ENCODE measurements at places on chromosomes 1 and 21. TPM values are rescaled to one million over a fixed set of nuclear protein-coding genes. Genes with fewer than 3 reads are reported as not detected.

The KCNJ9 gene
- not detected for total RNA-seq

The OR2G6 gene
- total RNA-seq, result not detected

The LCE1C gene
- total RNA-seq, result not detected

The NRDC gene
- 118 TPM for total RNA-seq

The SPRR1A gene
- total RNA-seq, result not detected

The SPRR2D gene
- not detected for total RNA-seq

The ZNF648 gene
- total RNA-seq, result not detected

- no peak for DNase-seq
Measured at GRCh38 chr1:230901671-230902070, 33.4 kb upstream of the C1orf198 start.

DNA sequence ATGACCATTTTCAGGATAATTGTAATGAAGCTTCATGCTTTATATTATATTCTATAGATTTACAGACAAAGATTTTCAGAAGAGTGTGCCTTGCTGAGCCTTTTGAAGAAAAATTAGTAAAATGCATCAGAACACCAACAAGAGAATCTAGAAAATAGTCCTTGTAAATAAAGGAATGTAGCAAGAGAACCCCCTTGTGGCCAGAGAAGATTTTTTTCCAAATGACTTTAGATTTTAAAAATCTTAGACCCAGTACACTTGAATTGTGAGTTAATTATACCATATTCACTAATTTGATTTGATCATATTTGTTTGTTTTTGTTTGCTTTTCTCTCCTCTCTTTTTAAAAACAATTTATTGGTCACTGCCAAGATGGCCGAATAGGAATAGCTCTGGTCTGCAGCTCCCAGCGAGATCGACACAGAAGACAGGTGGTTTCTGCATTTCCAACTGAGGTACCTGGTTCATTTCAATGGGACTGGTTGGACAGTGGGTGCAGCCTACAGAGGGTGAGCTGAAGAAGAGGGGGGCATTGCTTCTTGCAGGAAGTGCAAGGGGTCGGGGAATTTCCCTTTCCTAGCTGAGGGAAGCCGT is 12.8 kb upstream of the IFI44L start:
- DNase-seq, result no peak

- DNase-seq, result no peak
Measured at GRCh38 chr1:231407547-231408396, 14.3 kb downstream of the EGLN1 start.

GRCh38 chr1:153608089-153608682 is 4.8 kb downstream of the S100A16 start:
- no peak for DNase-seq

- no peak for DNase-seq
Measured at GRCh38 chr1:24309762-24310485, 9.2 kb upstream of the GRHL3 start.

DNA sequence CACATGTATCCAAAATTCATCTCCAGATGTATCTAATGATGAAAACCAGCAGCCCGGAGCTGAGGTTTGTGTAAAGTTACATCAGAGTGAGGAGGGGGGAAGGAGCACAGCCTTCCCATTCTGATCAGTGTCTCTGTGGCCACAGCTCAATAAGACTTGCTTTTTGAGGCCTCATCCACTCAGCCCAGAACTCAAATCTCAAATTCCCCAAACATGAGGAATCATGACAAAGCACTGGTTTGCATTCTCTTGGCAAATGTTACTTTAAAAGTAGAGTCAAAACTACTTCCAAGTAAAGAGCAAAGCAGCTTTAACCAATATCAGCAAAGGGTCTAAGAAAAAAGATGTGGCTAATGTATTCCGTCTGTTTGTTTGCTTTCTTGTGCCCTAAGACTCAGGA is 30.9 kb downstream of the CCN1 start:
- DNase-seq, result no peak

DNA sequence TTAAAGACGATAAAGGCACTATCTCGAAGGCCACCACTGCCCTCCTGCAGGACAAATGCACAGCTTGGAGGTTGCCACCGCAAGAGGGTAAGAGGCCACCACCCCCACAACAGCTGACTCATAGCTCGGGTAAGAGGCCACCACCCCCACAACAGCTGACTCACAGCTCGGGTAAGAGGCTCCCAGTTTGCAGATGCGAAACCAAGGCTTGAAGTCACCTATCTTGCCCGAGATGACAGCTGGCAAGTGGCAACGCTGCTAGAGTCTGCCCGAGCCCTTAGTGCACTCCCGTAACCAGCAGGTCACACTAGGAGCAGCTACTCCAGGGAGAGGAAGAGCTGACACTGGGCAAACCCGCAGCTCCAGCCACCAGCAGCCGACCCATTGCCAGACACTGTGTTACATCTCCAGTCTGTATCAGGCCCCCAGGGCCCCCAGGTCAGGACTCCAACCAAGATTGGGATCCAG is 17.1 kb upstream of the SPSB1 start:
- peak; percentile 43 for DNase-seq

DNA sequence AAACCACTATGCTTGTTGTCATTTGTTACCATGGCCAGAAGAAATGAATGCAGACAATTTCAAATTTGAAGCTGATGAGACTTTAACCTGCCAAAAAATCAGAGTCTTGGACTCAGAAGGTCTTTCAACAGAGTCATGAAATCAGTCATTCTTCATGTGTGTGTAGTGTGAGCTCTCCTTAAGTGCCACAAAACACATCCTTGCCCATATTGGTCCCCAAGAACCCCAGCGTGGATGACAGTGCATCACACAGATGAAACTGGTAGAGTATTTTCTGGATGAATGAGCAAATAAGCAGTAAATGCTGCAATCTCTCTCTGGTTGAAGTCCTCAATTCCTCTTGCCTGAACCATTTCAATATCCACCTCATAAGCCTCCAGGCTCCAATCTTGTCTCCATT is 28.7 kb upstream of the ETS2 start:
- no peak for DNase-seq

DNA sequence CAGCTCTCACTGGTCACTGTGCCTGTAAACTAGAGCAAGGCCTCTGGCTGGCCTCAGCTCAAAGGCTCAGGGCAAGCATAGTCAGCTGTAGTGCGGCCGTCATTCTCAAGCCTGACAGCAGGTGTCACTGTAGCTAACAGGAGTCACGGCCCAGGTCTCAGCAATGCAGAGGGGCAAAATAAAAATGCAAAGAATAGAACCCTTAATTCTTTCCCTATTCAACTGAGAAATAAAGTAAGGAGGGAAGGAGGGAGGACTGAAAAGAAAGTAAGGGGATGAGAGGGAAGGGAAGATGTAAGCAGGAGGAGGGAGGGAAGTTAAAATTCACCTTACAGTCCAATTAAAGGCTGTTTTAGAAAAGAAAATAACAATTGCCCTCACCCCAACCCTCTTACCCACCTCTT is 106.1 kb downstream of the KIAA0319L start:
- peak; percentile 58 for DNase-seq

All from NCI-H460 (cell line).